ENCODE measurements at places on chromosomes 5 and 9.

GRCh38 chr9:121926351-121926801, 166.7 kb downstream of the TTLL11 start:
- no peak for DNase-seq

DNA sequence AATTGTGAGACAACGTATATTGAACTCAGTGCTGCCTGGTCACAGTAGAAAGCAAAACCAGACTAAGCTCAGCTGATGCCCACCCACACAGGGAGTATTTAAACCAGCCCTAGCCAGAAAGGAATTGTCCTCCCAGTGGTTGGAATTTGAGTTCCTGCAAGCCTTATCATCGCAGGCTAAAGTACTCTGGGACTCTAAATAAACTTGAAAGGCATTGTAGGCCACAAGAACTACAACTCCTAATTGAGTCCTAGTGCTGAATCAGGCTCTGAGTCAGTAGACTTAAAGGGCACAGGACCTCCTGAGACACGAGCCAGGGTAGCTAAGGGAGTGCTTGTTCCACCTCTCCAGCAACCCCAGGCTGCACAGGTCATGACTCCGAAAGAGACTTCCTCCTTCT, 171.4 kb downstream of the MCTP1 start:
- no peak for DNase-seq

GRCh38 chr9:127182901-127183746, 60.7 kb upstream of the ANGPTL2 start:
- DNase-seq = no peak

GRCh38 chr5:155128786-155129512, 115.4 kb downstream of the KIF4B start:
- DNase-seq = no peak
